ENCODE measurements at places on chromosomes 16 and 17. TPM values are rescaled to one million over a fixed set of nuclear protein-coding genes. Genes with fewer than 3 reads are reported as not detected.

GRCh38 chr16:4096509-4096908, 19.7 kb downstream of the ADCY9 start:
- DNase-seq = no peak

DNA sequence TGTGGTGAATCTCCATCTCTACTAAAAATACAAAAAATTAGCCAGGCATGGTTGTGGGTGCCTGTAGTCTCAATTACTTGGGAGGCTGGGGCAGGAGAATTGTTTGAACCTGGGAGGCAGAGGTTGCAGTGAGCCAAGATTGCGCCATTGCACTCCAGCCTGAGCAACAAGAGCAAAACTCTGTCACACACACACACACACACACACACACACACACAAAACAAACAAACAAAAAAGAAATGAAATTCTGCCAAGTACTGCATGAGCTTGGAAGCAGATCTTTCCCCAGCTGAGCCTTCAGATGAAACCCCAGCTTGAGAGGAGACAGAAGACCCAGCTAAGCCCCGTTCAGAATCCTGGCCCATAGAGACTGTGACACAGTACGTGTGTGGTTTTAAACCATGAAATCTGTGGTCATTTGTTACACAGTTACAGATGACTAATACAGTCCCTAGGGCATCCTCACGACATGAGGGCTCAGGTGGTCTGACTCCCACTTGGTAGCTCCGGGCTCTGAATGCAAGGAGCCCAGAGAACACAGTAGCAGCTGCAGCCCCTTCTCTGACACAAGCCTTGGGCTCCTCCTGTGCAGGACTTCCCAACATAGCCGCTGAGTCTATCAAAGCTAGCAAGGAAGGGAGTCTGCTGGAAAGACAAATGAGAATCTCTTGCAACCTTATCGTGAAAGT, 132.8 kb downstream of the SEC14L1 start:
- DNase-seq = no peak

DNA sequence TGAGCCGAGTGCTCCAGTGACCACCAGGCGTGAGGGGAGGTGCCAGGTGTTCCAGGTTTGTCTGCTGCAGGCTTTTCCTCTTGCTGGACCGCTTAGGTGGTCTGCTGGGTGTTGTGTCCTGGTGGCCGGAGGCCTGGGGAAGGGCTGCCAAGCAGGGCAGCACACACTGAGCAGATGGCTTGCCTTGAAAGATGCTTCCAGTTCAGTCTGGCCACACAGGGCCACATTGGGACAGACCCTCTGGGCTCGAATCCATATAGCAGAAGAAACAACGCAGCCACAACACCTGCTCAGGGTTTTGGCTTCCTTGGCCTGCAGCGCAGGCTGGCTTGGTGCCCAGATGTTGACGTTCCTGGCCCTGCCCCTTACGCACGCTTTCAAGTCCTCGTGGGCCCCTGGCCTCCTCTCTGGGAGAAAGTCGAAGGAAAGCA, 24.8 kb downstream of the GINS2 start:
- no peak for DNase-seq

DNA sequence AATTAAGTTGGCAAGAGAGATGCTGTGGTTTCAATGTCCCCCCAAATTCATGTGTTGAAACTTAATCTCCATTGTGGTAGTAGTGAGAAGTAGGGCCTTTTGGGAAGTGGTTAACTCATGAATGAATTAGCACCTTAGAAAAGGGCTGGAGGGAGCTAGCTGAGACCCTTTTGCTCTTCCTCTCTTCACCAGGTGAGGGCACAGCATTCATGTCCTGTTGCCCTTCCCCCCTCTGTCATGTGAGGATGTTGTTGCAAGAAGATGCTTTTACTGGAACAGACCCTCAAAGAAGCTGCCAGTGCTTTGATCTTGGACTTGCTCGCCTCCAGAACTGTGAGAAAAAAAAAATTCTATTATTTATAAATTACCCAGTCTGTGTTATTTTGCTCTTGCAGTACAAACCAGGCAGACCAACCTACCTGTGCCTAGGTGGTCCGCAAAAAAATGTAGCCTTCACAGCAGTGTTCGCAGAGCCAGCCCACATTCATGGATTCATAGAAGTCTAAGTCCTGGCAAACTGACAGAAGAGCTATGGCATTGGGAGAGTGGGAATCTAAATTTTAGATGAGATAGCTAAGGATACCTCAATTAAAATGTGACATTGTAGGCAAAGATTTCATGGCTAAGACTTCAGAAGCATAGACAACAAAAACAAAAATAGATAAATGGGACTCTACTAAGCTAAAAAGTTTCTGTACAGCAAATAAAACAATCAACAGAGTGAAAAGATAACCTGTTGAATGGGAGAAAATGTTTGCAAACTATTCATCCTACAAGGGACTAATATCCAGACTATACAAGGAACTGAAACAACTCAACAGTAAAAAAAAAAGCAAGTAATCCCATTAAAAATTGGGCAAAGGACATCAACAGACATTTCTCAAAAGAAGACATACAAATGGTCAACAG, 32.0 kb upstream of the ABCA5 start:
- no peak for DNase-seq

DNA sequence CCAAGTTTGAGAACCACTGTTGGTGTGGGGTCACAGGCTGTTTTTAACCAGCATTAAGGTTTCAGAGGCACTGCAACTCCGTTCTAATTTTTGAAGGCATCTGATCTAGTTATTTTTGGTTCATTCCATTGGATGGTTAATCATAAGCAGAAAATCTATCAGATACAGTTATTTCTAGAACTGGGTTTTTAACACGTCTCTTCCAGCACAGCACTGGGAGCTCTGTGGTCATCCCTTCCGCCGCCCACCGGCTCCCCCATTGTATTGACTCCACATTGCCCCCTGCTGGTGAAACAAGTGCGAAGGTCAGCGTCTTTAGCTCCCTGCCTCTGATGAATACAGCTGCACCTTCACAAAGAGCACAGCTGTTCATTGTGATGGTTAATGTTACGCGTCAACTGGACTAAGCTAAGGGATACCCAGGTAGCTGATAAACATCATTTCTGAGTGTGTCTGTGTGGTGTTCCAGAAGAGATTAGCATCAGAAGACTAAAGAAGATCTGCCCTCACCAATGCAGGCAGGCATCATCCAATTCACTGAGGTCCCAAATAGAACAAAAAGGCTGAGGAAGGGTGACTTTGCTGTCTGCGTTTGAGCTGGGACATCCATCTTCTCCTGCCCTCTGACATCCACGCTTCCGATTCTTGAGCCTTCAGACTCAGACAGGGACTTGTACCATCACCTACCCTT, 8.5 kb downstream of the CCL18 start:
- DNase-seq = no peak

DNA sequence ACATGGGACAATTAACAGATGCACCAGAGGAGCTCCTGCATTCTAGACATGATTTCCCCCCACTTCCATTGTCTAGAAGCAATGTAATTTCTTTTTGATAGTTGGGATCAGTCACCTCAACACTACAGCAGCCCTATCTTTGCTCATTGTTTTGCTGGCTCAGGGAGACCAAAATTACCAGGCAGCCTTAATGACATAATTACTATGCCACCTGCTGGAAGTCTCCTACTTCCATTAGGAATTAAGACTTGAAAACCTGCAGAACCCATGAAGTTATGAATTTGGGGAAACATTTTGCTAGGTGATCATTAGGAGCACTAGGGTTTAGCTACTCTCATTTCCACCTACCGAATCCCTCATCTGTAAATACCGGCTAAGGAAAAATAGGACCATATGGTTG, 312.0 kb upstream of the CA10 start:
- no peak for DNase-seq

- DNase-seq = no peak
Measured at GRCh38 chr17:17088541-17089525, 46.6 kb downstream of the MPRIP start.

DNA sequence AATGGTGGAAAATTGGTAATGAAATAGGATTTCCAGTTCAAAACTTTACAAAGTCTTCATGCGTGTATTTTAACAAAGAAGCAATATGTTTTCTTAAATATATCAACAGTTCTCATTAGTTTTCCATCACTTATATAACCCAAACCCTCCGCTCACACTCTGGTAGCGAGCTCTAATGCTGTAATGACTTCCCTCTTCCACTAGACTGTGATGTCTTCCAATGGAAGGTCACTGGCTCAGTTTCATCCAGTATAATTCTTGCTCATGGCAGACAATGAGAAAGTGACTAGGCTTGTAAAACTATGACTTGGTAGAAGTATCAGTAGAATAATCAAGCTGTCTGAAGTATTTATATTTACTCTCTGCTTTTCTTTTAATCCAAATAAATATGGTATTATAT, 32.8 kb downstream of the NETO2 start:
- DNase-seq = no peak

- no peak for DNase-seq
Measured at GRCh38 chr16:87942680-87943079, 6.4 kb upstream of the CA5A start.

DNA sequence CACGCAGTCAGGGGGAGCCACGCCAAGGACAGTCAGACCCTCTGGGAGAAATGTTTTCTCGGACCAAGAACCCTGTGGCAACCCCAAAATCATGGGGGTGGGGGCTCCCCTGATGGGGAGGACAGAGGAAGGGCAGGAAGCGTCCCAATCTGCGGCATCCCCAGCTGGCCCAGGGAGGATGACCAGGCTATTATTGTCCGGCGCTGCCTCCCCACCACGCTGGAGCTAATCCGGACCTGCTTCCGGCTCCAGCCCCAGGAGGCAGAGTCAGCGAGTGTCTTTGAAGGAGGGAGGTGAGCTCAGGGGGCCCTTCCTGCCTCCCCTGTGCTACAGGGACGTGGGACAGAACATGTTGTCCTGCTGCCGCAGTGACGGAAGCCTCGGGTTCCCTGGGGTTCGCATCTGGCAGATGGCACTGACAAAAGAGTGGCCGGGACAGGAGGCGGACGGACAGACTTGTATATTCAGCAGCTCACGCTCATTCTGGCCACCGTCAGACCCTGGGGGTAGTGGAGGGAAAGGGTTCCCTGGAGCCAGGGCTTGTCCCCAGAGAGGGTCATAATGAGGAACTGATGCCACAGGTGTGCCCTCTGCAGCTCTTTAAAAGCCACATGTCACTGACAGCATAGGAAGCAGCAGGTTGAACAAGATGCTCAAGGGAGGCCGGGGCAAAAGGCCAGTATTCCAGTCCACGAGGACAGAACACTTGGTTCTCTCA, 54.3 kb upstream of the CDC42EP4 start:
- no peak for DNase-seq

GRCh38 chr16:63717806-63718205, 1404.1 kb downstream of the CDH11 start:
- DNase-seq = no peak

GRCh38 chr17:77829843-77830799, 128.4 kb upstream of the TNRC6C start:
- DNase-seq = no peak

- DNase-seq = no peak
Measured at GRCh38 chr16:52613508-52613907, 66.6 kb upstream of the TOX3 start.

DNA sequence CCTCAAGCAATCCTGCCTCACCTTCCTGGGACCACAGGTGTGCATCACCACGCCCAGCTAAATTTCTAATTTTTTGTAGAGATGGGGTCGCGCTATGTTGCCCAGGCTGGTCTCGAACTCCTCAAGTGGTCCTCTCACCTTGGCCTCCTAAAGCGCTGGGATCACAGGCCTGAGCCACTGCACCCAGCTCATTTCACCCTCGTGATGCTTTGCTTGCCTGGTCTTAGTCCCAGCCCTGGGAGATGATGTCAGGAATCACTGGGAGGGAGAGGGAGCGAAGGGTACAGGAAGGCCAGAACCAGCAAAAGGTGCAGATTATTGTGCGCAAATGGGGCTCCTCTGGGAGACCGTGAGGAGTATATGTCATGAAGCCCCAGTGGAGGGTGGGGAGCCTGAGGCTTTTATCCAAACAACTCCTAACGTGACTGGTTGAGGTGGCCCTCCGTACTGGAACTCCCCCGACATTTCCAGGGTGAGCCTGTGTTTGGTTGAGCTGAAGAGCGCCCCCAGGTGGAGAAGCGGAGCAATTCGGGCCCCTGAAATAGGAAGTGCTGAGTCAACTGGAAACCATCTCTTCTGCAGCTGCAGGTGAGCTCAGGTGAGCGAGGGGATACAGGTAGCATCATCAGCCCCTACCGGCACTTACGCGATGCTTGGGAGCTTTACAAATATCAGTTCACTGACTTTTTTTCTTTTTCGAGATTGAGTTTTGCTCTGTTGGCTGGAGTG, 41.2 kb upstream of the HAPSTR1 start:
- DNase-seq = no peak

DNA sequence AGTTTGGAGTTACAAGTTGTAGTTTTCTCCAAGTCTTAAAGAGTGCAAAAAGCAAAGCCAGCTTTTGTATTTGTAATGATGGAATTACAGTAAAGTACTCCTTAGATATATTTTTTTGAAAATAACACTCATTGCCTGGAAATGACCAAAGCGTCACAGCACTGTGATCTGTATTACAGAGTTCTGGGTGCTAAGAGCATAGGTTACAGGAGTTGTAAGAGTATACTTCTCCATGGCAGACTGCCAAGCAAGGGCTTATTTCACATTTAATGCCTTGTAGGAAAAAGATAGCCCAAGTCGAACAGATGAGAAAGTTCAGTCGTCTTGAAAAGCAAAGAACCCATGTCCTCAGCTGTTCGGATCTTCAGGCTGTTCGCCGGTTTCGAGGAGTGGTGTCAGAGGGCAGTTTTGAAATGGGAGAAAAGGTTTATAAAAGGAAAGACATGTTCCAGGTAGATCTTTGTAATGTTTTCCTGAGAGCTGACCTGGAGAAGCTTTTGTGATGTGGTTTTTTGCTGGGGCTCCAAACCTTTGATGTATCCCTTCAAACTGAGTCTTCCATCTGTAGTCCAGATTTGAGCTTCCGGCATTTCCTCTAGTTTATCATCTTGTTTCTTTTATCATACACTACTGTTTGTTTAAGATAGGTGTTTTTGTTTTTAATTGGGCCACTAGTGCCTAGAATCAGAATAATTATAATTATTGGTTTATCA, 41.3 kb downstream of the ERCC4 start:
- DNase-seq = no peak

GRCh38 chr17:1999557-2000251, 25.4 kb downstream of the RTN4RL1 start:
- DNase-seq = no peak

- DNase-seq = no peak
Measured at GRCh38 chr16:2843526-2843925, 13.4 kb downstream of the ZG16B start.

DNA sequence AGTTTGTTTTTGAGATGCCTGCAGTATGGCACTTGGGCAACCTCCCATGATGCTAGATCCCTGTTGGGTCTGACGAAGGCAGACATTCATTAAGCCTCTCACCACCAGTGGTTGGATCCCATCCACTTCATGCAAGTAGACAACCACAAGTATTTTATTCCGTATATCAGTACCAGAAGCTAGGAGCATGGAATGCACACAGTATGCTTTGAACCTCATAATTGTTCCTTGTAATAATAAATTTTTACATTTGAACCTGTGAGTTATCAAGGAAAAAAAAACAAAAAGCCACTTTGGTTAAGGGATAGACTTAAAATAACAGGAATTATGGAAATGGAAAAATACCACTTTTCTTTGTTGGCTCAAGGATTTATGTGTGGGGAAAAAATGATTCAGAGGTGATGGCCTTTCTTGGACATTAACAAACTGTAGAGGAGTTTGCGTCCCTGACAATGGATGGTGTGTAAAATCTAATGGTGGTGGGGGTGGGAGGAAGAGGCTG, 107.1 kb upstream of the KCNJ16 start:
- DNase-seq = no peak

The CLEC18B gene
- total RNA-seq = 18.7 TPM

The ABCA6 gene
- not detected for total RNA-seq

The OR4D2 gene
- total RNA-seq = not detected

The COG1 gene
- total RNA-seq = 11.6 TPM

The AIPL1 gene
- not detected for total RNA-seq

The CMTM1 gene
- 4.3 TPM for total RNA-seq

The APOBR gene
- not detected for total RNA-seq

Measured in epithelial cell of proximal tubule (primary cell).